Activated CD8-positive, alpha-beta memory T cell treated with anti-CD3 and anti-CD28 coated beads for 1 hour (primary cell): ENCODE measurements at places on chromosomes 2 and 18.

DNA sequence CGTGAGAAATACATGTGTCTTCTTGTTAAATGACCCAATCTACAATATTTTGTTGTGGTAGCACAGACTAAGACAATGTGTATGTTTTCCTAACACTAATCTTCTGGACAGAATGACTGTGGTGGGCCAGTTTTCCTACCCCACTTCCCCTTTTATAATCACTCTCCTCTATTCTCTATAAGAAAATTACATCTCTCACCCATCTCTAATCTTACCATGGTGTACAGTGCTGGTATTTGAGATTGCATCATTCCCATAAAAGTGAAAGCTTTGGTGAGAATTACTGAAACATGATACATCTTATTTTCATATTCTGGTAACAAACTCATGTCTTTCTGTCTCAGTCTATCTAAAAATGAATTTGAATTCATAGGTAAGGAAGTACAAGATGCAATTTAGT lies 40.5 kb downstream of the CAVIN2 start:
- no peak for DNase-seq

DNA sequence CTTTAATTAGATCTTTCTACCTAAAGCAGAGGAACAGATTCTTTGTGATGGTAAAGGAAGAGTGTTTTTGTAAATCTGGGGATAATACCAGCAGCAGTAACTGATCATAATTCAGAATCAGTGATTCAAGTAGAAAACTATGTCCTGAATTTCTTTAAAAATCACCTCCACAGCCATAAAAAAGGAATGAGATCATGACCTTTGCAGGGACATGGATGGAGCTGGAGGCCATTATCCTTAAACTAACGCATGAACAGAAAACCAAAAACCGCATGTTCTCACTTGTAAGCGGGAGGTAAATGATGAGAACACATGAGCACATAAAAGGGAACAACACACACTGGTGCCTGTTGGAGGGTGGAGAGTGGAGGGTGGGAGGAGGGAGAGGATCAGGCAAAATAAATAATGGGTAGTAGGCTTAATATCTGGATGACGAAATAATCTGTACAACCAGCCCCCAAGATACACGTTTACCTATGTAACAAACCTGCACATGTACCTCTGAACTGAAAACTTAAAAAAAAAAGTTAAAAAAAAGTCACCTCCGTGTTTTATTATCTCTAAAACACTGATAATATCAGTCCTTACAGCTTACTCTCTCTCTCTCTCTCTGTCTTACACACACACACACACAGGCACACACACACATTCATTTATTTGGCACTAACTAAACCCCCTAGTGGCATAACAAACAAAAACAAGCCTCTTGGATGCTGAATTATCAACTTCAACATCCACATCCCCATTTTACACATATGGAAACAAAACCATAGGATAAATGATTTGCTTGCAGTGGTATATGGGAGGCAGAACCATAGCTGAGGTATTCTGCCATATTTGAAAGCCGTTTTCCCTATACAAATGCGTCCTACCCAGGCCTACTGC lies 1.4 kb downstream of the TM4SF20 start:
- no peak for DNase-seq

- no peak for DNase-seq
Measured at GRCh38 chr18:79402977-79403722, 7.4 kb downstream of the NFATC1 start.

DNA sequence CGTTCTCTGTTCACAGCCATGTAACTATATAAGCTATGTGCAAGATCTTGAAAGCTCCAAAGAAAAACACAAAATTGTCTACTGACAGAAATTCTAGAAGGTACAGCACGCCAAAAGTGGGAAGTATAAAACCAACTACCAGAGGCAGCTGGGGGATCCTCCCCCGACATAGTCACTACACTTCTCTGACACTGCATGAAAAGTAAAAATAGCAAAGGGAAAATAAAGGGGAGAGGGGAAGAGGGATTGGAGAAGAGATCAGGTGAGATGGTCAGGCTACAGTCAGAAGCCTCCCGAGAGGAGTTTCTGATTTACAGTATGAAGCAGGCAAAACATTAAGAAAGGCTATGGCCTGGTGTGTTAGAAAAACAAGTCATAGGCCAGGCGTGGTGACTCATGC lies 39.8 kb upstream of the PCBP1 start:
- DNase-seq, result no peak

- no peak for DNase-seq
Measured at GRCh38 chr18:75071484-75071785, 137.5 kb downstream of the PTGR3 start.

- no peak for DNase-seq
Measured at GRCh38 chr2:203122317-203122986, 107.8 kb downstream of the NBEAL1 start.
